ENCODE measurements at places on chromosomes 13 and 19. TPM values are rescaled to one million over a fixed set of nuclear protein-coding genes. Genes with fewer than 3 reads are reported as not detected.

PLPPR2 gene
- 39.9 TPM for polyA plus RNA-seq

NOVA2 gene
- 10.8 TPM for polyA plus RNA-seq

URAD gene
- polyA plus RNA-seq: not detected

UGGT2 gene
- 10.7 TPM for polyA plus RNA-seq

CEACAM4 gene
- polyA plus RNA-seq: 0.84 TPM

RFPL4A gene
- not detected for polyA plus RNA-seq

DNA sequence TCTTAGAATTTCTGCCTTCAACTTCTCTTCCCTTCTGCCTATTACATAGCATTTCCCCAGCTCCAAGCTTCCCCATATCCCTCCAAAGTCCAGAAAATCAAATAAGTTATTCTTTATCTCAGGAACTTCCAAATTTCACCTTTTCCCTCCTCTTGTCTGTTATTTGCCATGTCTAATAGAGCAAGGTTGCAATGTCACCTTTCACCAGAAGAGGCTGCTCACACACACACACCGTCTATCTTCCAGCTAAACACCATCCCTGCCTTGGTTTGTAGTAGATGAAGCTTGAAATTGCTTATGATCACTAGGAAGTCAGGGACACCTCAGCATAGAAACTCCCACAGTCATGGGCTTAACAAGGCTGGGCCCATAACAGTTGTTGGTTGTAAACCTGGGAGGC, 48.4 kb downstream of the ZNRF4 start:
- H3K36me3 ChIP-seq: no peaks in the 10 kb centered on the region
- no peak for DNase-seq
- H3K27ac ChIP-seq: no peak overlapping the region
- H3K4me3 ChIP-seq: no peak overlapping the region
- peaks cover 6% of the 10 kb centered on the region for H3K27me3 ChIP-seq
- H3K4me1 ChIP-seq: no peaks in the 10 kb centered on the region

GRCh38 chr19:294946-295686, 3.9 kb upstream of the PLPP2 start:
- no peak overlapping the region for H3K27ac ChIP-seq
- DNase-seq: no peak
- peaks cover 21% of the 10 kb centered on the region for H3K27me3 ChIP-seq
- no peaks in the 10 kb centered on the region for H3K36me3 ChIP-seq
- peaks cover 11% of the 10 kb centered on the region for H3K4me1 ChIP-seq

- H3K4me3 ChIP-seq: no peak overlapping the region
- no peaks in the 10 kb centered on the region for H3K4me1 ChIP-seq
- no peak for DNase-seq
- no peak overlapping the region for H3K27ac ChIP-seq
These were observed 17.1 kb downstream of the GAS6 start for GRCh38 chr13:113846636-113847318.

GRCh38 chr13:79392882-79393563, 13.0 kb downstream of the RBM26 start:
- no peaks in the 10 kb centered on the region for H3K36me3 ChIP-seq
- H3K4me3 ChIP-seq: no peak overlapping the region
- peaks cover 9% of the 10 kb centered on the region for H3K4me1 ChIP-seq
- no peak for DNase-seq
- H3K27me3 ChIP-seq: no peaks in the 10 kb centered on the region

- peak; percentile 93 for DNase-seq
- peak within 1 kb of the TSS; percentile 75 for H3K4me3 ChIP-seq
- H3K27me3 ChIP-seq: no peaks in the 10 kb centered on the region
- H3K27ac ChIP-seq: peak within 1 kb of the TSS; percentile 92
- no peaks in the 10 kb centered on the region for H3K4me1 ChIP-seq
These were observed at the start of gene ZNF317 for GRCh38 chr19:9140159-9140874. ZNF317 (plus strand) TSS chr19:9140397; CDS start chr19:9156017, 15,620 bp downstream.

- no peak for DNase-seq
- no peaks in the 10 kb centered on the region for H3K4me1 ChIP-seq
- H3K27me3 ChIP-seq: no peaks in the 10 kb centered on the region
- no peaks in the 10 kb centered on the region for H3K36me3 ChIP-seq
These were observed 5.3 kb upstream of the CD79A start for GRCh38 chr19:41871573-41872383.

DNA sequence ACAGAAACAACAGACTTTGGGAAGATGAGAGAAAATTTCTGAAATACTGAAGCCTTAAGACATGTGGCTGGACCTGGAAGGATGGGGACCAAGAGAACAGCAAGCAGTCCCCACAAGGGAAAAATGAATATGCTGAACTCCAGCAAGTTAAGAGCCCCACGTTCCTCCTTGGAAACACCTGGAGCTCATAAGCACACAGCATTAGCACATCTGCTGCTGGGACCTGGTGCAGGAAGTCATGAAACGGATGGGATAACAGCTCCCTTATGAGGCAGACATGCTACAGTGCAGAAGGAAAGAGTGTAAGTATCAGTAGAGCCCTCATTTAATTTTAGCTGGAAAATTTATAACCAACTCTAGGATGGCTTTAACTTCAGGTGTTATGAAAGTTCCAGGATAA, 67.3 kb downstream of the SLC15A1 start:
- DNase-seq: no peak
- no peaks in the 10 kb centered on the region for H3K27me3 ChIP-seq
- no peaks in the 10 kb centered on the region for H3K36me3 ChIP-seq
- H3K27ac ChIP-seq: no peak overlapping the region
- H3K4me1 ChIP-seq: no peaks in the 10 kb centered on the region

DNA sequence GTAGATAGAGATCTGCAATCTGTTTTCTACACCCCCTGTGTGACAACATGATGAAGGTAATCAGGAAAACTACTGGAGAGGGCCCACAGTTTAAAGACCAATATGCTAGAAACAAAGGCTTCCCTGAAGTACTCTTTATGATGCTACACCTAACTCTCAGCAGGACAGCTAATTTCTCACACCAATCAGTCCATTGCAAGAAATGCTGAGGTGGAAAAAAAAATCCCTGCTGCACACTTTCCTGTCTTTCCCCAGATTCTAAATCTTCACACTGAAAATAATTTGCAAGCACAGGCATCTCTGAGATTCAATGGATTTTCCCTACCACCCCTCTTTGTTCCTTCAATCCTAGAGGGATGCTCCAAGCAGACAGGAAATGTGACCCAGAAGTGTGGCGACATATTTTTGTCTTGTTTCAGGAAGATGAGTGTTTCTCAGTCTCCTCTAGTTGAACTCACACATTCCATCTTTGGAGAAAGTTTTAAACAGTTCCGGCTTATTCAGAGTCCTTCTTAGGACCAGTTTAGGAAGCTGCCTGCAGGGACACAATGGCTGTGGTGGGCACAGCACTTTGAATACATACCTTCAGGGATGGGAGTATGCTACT, 671.6 kb downstream of the DIAPH3 start:
- no peak overlapping the region for H3K27ac ChIP-seq
- no peaks in the 10 kb centered on the region for H3K27me3 ChIP-seq
- no peaks in the 10 kb centered on the region for H3K4me1 ChIP-seq
- no peaks in the 10 kb centered on the region for H3K36me3 ChIP-seq

DNA sequence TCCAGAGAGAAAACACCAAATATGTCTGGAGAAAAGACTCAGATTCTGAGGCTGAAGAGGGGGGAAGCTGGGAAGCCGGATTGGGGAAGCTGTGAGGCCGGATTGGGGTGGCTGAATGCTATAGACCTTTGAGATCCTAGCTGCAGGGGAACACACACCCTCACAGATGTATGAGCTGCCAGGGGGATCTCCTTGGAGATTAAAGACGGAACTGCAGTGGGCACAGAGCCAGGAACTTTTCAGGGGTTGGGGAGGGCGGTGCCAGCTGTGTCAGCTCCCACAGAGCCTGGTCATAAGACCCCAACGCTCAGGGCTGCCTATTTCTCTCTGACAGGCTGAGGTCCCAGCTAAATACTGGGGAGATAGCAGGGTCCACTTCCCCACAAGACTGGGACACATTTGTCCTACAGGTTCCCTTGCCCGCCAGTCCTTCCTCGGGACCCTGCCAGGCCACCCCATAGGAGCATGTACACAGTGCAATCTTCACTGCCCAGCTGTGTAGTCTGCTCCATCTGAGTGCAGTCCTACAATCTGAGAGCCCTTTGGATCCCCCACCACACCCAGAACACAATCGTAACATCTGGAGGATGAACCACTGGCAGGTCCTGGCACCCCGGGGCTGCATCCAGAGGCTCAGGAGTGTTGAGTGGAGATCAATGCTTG, 1893.9 kb downstream of the PCDH9 start:
- DNase-seq: no peak
- no peaks in the 10 kb centered on the region for H3K4me1 ChIP-seq
- no peak overlapping the region for H3K4me3 ChIP-seq
- H3K27me3 ChIP-seq: no peaks in the 10 kb centered on the region
- H3K36me3 ChIP-seq: no peaks in the 10 kb centered on the region

DNA sequence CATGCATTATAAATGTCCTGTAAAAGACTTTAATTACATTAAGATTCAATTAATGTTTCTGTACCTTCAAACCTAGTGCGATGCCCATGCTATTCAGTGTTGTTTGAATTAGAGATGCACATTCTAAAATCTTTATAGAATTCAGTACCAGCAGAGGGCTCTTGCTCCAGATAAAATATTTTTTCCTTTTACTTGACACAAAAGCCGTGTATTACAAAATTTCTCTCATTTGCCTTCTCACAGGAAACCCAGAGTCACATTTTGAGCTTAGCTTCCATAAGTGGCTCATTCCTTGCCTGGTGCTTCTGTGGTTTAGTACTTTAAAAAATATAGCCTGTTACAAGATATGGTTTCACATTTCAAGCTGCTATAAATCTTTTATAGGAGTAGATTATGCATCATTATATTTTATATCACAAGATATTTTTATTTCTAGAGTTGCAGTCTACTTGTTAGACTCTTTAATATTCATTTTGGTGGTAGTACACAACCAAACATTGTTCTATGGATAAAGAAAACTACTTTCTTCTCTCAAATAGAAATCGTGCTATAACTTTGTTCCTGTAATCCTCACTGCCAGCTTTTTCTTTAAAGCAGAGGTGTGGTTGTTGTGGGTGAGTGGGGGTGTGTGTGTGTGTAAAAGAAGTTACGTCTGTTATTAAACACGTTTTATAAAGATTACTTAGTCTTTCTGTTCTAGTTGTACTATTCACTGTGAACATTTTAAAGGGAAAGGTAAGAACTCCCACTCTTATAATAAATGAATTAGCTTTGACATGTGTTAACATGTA, 101.4 kb downstream of the RNF17 start:
- DNase-seq: no peak
- no peaks in the 10 kb centered on the region for H3K36me3 ChIP-seq
- H3K4me1 ChIP-seq: no peaks in the 10 kb centered on the region
- H3K4me3 ChIP-seq: no peak overlapping the region

DNA sequence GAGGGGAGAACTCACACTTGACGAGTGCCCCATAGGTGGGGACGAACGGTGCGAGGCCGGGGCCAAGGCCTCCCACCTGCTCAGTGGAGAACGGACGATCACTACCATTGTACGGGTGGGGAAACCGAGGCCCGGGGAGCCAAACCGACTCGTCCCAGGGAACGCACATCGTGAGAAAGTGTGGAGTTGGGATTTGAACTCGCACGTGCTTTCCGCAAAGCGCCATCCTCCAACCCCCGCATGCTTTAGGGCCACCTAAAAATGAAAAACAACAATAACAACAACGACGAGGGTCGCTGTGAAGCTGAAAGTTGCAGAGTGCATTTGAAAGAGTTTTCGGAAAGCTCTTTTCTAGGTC, 458 bp downstream of the ARHGEF1 start:
- peak overlapping the region; percentile 43 for H3K4me3 ChIP-seq
- H3K27me3 ChIP-seq: no peaks in the 10 kb centered on the region
- no peak for DNase-seq
- H3K36me3 ChIP-seq: peaks cover 3% of the 10 kb centered on the region

- H3K27ac ChIP-seq: no peak overlapping the region
- no peaks in the 10 kb centered on the region for H3K4me1 ChIP-seq
- no peak for DNase-seq
- no peak overlapping the region for H3K4me3 ChIP-seq
These were observed 177.4 kb downstream of the OXGR1 start for GRCh38 chr13:96816874-96817273.

GRCh38 chr13:25166306-25166705, 5.8 kb downstream of the AMER2 start:
- H3K4me1 ChIP-seq: no peaks in the 10 kb centered on the region
- DNase-seq: no peak
- no peak overlapping the region for H3K4me3 ChIP-seq
- peaks cover 14% of the 10 kb centered on the region for H3K27me3 ChIP-seq
- H3K36me3 ChIP-seq: no peaks in the 10 kb centered on the region
